Nephron progenitor cell (in vitro differentiated cells): ENCODE measurements at places on chromosomes 3 and 15.
A peak's percentile ranks its signal among the peaks of the same experiment; 100 is the strongest.

GRCh38 chr3:31581660-31582059 is 48.9 kb downstream of the STT3B start:
- no peak for DNase-seq

- DNase-seq: peak; percentile 56
Measured at GRCh38 chr3:10992017-10992942, at the start of gene SLC6A1. TSS of gene SLC6A1 (plus strand) at chr3:10992748. CDS start at chr3:11017212, 24,464 bp downstream.

DNA sequence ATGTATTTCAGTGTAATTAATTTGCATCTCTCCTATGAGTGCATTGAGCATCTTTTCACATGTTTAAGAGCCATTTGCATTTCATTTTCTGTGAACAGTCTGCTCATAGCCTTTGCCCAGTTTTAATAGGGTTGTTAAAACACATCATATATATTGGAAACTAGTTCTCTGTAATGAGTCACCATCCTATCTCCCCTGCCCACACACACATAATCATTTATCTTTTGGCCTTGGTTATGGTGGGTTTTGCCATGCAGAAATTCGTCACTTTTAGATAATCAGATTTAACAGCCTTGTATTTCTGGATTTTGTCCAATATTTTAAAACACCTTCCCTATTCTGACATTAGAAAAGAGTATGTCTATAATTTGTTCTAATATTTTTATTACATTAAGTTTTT is 11.9 kb upstream of the CHRM5 start:
- DNase-seq: no peak

GRCh38 chr3:65048151-65048550 is 360.4 kb upstream of the ADAMTS9 start:
- DNase-seq: no peak

GRCh38 chr3:195025056-195025883 is 245.7 kb downstream of the XXYLT1 start:
- no peak for DNase-seq

GRCh38 chr3:66483006-66483405 is 17.8 kb downstream of the LRIG1 start:
- no peak for DNase-seq

GRCh38 chr3:24145981-24146822 is 201.1 kb downstream of the NR1D2 start:
- DNase-seq: no peak

- DNase-seq: no peak
Measured at GRCh38 chr3:179852142-179852905, 184.4 kb downstream of the PEX5L start.

DNA sequence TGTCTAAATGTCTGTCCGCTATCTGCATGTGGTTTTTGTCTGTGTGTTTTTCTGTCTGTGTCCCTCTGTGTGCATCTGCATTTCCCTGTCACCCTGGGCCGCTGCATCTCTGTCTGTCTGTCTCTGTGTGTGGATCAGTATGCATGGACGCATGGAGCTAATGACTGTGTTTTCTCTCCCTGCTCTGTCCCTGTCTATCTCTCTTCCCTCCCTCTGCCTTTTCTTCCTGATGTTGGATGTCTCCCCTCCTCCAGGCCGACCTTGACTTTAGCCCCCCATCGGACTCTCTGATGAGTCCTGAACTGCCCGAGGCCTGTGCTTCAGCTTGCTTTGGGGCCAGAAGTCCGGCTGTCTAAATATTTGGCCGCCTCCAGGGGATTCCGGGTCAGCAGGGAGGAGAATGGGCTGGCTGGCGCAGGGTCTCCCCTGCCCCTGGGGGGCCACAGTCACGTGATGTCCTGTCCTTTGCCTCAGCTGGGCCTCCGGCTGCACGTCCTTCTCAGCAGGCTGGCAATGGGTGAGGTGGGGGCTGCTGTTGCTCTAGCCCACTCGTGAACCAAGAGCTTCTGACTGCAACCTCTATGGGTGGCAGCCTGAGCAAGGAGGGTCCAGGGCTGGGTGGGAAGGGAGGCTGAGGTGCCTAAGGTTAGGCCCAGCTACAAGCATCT is 3.7 kb downstream of the SLC38A3 start:
- no peak for DNase-seq

GRCh38 chr15:90751300-90751825 is 34.2 kb downstream of the BLM start:
- no peak for DNase-seq
